ENCODE measurements at places on chromosomes 2 and 18.

DNA sequence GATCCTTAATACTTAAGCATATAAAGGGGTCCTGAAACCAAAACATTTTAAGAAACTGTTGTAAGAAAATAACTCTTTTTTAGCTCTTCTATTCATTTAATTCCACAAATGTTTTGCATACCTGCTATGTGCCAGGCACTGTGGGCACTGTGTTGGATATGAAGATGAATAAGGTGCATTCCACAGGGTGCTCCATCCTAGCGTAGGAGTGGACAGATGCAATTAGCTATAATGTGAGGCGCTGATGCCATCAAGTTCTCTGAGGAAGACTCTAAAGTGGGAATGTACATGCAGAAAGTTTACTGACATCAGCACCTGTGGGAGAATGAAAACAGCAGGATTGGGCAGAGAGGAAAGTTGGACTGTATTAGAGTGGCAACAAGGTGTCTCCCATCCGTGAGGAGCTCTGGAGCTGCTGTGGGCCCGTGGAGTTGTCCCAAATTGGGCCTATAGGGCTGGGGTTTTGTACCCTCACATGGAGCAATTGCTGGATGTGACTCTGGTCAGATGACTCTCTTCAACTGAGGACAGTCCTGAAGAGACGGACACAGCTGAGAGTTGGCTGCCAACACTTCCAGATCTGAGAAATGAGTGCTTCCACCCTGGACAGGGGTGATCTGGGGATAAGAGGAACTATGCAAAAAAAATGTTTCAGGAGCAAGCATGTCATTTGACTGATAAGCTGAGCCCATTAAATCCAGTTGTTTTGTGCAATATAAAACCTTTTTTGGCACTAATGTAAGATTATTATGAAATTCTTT, 22.3 kb downstream of the CD8A start:
- no peak for DNase-seq

- DNase-seq = no peak
Observed at GRCh38 chr2:9251154-9252001, 44.8 kb downstream of the ASAP2 start.

DNA sequence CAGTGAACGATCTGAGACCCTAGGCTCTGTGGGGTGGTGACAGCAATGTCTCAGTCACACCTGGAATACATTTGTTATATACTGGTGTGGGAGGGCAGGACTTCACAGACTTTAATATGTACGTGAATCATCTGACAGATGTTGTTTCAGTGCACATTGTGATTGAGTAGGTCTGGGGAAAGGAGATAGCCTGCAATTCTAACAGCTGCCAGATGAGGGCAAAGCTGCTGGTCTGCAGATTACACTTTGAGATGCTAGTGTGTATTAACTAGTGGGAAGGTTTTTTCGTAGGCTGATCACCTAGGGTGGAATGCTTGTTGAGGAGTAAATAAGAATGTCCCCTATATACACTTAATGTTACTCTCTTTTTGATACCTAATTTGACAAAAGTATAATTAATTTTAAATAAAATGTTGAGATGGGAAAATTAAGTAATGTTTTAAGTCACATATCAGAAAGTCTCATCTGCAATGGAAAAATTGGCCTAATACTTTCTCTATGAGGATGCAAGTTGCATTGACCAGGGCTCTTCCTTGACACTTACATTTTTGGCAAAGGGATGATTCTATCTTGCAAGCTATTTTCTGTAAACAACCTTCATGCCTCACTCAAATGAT, 496.9 kb upstream of the HNMT start:
- DNase-seq = no peak

- DNase-seq = no peak
Observed at GRCh38 chr2:27977731-27978312, 87.3 kb downstream of the BABAM2 start.

DNA sequence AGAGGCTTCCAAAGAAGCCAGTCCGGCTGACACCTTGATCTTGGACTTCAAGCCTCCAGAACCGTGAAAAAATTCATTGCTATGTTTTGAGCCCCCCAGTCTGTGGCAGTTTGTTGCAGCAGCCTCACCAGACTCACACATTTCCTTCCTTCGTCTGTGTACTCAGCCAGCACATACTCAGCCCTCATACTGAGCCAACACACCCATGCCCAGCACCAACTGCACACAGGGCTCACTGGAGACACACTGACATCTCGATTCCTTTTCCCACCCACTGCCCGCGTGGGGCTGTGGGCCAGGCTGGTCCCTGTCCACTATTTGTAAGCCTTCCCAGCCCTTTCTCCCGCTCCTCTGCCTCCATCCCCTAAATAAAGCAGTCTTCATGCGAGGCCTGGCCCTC, 24.1 kb upstream of the NMUR1 start:
- DNase-seq = no peak

All from stimulated activated CD4-positive, alpha-beta T cell treated with anti-CD3 and anti-CD28 coated beads, Interleukin-1b, Interleukin-23, amount 100 ng/mL, for 24 hours (primary cell).